ENCODE measurements at places on chromosomes 3 and 15.

- DNase-seq: peak; percentile 91
Observed at GRCh38 chr3:98972155-98972554, 70.7 kb upstream of the DCBLD2 start.

DNA sequence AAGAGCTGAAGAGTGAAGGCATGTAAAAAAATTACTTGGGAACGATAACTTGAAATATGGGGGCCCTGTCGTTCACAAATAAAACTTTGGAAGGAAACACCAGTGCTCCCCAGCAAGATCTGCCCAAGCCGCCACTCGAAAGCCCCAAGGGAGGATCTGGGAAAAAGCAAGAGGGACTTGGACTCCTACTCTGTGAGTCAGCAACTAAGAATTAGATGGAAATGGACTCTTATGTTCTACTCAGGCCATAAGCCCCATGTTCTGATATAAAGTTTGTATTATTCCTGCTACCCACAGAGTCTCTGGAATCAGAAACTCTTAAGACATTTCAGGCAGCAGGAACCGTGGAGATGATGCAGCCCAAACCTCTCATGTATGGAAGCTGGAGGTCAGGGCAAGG lies 75.7 kb downstream of the ITGB5 start:
- no peak for DNase-seq

DNA sequence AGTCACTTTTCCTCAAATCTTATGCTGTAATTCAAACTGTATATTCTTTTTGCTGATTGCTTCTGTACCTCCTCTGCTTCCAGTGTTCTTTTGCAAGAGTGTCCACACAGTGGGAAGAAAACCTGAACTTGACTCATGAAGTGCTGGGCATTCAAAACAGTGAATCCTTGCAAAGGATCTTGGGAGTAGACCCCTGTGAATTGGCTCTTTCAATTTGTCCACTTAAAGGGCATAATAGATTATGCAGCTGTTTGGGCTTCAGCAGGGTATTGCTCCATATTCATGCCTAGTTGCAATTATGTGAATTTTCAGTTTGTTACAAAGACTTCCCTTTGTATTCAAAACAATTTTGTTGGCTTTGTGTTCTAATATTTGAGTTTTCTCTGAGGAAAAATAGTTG lies 11.4 kb downstream of the ZFAND6 start:
- DNase-seq: no peak

DNA sequence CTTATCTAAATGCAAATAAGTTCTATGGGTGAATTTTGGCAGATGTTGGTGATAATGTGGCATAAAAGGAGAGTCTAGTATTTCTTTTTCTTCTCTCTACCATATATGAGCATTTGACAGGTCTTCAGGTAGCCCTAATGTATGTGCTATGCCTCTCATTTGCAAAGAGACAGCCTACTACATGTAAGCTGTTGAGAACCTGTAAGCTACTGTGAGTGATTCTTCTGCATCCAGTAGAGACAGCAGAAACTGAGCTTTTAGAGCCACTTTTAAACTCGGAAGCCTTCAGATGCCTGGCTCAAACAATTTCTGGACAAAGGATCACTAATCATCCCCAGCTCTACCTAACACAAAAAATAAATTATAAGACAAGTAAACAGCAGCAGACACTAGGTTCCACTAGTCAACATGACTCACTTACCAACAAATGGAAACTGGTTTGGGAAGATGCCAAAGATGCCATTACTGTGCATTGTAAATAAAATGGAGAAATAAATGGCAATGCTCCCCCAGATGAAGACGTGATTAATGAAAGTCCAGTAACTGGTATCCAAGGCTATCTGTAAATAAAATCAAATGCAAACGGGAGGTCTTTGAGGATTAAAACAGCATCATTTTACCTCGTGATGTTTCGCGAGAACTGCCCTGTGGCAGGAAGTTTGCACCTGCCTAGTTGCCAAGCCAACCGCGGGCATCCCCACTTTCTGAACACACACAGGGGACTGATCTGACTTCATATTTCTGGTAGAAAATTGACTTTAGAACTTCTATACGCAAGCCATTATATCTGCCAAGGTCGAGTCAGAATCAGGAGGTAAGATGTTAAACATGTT lies 245.3 kb downstream of the DTWD1 start:
- no peak for DNase-seq

GRCh38 chr15:91304210-91304609 lies 204.2 kb downstream of the SV2B start:
- DNase-seq: no peak

DNA sequence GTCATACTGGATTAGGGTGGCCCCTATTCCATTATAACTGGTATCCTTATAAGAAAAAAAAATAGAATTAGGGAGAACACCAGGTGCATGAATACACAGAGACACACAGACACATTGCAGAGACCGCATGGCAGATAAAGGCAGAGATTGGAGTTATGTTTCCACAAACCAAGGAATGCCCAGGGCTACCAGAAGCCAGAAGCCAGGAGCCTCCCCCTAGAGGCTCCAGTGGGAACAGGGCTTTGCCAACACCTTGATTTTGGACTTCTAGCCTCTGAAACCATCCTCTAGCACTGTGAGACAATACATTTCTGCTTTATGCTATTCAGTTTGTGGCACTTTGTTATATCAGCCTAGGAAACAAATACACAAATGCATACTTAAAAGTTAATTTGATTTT lies 10.4 kb downstream of the GOLM2 start:
- no peak for DNase-seq

DNA sequence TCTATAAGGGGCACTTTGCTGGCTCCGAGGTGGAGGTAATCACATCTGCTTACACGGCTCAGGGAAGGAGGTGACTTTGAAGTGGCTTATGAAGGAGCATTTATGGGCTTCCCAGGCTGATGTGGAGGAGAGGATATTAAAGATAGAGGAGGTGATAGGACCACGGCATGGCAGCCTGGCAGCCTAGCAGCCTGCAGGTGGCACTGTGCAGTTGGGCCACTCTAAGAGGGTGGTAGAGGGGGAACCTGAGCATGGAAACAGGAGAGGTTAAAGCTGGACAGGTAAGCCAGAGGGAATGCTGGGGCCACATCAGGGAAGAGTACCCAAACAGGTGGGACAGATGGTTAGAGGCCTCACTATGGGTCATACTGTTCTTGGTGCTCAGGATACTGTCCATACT lies 375.0 kb downstream of the WDR72 start:
- no peak for DNase-seq

- DNase-seq: peak; percentile 18
Observed at GRCh38 chr15:68553994-68554720, 24.6 kb upstream of the CORO2B start.
